ENCODE measurements at places on chromosomes 11 and 22.

DNA sequence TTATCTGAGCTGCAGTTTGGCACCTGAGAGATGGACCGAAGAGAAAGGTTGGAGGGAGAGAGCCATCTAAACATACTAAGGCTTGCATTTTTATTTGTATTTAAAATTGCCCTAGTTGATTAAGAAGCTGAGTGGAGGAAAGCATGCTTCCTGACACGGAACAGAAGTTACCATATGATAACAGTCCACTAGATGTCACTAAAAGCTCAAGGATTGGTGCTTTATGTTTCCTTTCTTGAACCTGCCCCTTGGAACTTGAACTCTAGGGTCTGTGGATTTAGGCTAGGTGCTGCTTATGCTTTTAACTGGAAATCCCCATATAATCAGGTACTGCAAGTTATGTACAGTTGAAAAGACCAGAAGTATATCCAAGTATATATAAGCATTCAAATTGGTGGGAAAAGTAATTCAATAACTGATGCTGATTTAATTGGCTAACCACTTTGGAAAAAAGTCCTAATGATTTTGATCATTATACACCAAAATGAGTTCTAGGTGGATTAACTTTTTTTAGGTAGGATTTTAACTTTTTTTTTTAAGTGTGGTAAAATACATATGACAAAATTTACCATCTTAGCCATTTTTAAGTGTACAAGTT, 9.5 kb downstream of the RBMXL2 start:
- no peak for DNase-seq

GRCh38 chr22:47309946-47310345, 547.5 kb downstream of the TBC1D22A start:
- no peak for DNase-seq

- DNase-seq = no peak
Observed at GRCh38 chr22:40031766-40032470, 37.2 kb downstream of the FAM83F start.

DNA sequence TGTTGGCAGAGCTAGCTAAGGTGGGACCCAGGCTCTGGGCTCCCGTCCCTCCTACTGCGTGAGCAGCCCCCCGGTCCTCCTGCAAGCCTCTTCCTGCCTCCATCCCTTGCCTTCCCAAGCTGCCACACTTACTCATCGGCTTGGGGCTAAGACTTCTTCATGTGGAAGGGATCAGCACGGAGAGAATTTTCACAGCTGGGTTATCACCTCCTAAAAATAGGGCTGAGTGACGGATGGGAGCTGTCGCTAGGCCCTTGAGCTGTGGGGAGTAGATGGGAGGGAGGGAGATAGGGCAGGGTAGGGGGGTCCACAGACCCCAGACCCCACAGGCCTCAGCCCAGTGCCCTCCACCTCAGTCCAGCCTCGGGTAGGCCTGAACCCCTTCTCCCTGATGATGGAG, 41.0 kb downstream of the FLRT1 start:
- no peak for DNase-seq

DNA sequence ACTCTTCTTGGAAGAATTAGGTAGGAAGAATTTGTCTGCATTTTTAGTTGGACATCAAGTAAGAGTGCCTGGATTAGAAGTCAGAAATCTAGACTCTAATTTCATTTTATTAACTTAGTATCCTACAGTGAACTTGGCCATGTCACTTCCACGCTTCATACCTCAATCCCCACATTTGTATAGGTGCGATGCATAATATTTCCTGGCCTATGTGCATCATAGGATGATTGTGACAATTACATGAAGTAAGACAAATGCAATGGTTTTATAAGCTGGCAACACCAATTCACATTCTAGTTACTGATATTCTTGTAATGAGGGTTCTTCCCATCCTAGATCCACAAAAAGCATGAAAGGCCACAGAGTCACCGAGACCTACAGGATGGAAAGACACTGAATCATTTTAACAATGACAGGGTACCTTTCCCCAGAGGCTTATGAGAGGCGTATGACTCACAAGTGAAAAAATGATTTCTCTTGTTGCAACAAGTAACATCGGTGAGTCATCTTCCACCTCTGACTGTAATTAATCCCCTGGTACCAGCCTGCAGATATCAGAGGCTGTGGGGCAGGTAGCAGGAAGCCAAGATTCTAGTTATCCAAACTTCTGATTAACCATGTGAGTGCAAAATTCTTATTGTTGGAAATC, 56.0 kb upstream of the OR5AK2 start:
- no peak for DNase-seq

GRCh38 chr11:133053124-133053776, 479.1 kb downstream of the OPCML start:
- no peak for DNase-seq

DNA sequence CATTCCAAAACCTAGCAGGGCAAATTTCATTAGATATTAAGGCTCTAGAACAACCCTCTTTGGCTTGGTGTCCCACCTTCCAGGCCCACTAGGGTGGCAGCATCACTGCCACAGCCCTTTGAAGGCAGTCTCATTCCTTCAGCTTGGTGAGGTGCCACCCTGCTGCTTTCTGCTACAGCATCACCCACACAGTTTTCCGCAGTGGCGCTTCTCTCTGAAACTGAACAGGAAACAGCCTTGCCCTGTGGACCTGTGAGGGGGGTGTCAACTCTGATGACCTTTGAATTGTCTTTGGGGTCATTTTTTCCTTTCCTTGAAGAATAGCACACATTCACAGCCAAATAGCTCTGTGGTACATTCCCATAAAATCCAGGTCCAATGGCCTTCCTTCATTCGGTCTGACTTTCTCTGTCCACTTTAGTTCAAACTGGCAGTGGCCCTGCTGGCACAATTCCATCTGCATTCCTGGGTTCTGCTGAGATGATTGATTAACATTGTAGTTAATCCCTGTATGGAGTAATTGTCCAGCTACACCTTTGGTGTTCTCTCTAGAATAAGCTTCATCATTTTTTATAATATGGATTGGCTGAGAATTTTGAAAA, 251.9 kb upstream of the FAT3 start:
- no peak for DNase-seq

DNA sequence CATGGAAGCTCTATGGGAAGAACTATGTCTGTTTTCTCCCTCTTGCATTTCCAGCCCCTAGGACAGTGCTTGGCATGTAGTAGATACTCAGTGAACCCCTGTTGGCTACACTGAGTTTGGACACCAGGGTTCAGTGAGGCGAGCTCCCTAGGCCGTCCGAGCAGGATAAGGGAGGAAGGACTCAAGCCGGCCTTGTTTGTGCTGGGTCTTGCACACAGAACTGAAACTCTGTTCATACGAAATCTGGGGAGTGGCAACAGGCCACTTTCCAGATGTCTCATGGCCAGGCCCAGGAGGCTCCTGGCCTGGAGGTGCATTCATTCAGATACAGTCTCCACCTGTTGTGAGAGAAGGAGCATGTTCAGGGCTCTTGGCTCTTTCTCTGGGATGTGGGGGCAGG, 23.6 kb upstream of the LMO1 start:
- DNase-seq = no peak

DNA sequence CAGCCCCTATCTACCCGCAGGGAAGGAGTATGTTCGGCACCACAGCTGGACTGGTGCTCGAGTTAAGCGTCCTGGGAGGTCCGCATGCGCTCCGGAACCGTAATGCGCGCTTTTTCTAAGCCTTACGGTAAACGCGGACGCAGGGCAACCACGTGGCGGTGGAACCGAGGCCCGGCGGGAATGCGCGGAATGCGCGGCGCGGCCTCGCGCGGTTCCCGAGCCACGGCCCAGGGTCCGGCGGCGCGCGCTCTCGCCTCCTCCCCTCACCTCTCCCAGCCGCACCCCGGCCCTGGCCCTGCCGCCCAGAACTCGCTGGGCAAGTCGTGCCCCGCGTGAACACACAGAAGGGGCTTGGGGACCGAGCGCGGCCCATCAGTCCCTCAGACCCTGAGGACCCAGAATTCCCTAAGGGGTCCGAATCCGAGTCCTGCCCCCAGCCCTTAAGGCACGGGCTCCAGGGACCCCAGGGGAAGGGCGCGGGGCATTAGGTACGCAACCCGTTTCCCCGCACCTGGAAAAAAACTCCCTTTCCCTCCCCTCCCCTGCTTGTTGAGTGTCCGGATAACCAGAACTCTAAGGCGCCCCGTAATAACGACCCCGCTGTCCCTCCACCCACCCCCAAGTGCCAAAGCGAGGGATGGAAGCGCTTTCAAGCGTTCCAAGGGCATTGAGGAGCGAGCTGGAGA, 4.3 kb upstream of the CCND1 start:
- DNase-seq = no peak

DNA sequence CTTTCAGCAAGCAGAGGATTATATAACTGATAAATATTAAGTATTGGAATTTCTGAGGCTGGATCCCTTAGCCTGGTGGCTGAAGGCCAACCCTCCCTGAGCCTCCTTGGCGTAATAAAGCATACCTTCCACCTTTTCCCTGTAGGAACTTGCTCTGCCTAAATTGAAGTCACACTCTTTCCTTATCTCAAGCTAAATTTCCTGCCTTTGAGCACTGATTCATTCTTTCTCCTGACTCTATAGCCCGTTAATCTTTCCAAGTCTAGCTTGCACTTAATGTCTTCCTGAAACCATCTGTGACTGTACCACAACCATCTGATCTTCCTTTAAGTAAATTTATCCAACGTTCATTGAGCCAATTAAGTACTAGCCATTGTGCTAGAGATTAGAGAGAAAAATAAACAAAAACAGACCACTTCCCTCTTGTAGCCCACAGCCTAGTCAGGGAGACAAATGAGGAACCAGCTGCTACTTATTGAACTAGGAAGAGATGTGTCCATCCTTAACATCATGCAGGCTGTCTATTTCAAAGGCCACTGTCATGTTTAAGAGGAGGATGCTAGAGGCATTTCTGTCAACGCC, 62.9 kb downstream of the GRK3 start:
- no peak for DNase-seq

GRCh38 chr22:20062766-20063083, 17.3 kb upstream of the DGCR8 start:
- no peak for DNase-seq

- DNase-seq = no peak
Observed at GRCh38 chr11:73367482-73368024, 8.6 kb upstream of the RELT start.

GRCh38 chr11:118436639-118437207, 431 bp downstream of the KMT2A start:
- peak; percentile 35 for DNase-seq

DNA sequence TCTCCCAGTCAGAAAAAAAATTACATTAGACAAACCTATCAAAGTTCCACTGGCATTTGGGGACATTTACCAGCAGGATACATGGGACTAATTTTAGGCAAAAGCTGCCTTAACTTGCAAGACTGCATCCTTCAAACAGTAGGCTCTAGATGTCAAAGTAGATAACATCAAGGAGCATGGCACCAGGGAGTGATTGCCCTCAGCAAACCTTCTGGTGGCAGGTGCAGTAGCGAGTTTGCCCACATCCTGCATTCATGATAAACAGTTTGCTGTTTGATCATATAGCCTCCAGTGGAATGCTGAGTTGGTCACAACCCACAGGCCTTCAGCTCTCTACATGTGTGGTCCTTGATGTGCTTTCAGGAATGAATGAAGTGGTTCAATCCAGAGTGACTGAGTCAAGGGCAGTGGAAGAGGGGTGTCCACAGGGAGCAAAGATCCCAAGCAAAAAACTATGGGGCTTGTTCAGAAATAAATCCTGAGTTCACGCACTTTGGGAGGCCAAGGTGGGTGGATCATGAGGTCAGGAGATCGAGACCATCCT, 12.0 kb downstream of the SCGB1D2 start:
- DNase-seq = no peak

DNA sequence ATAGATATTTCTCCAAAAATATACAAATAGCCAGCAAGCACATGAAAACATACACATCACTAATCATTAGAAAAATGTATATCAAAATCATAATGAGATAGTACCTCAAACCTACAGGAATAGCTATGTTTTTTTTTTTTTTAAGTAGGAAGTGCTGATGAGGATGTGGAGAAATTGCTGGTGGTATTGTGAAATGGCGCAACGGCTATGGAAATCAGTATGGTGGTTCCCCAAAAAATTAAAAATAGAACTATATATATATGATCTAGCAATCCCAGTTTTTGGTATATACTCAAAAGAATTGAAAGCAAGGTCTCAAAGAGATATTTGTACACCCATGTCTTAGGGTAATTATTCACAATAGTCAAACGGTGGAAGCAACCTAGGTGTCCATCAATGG, 46.0 kb upstream of the HIPK3 start:
- DNase-seq = no peak

Data from activated CD4-positive, alpha-beta T cell treated with anti-CD3 and anti-CD28 coated beads for 1 hour (primary cell).